Fibroblast of villous mesenchyme (primary cell): ENCODE measurements at places on chromosomes 2 and 18.
A peak's percentile ranks its signal among the peaks of the same experiment; 100 is the strongest.

DNA sequence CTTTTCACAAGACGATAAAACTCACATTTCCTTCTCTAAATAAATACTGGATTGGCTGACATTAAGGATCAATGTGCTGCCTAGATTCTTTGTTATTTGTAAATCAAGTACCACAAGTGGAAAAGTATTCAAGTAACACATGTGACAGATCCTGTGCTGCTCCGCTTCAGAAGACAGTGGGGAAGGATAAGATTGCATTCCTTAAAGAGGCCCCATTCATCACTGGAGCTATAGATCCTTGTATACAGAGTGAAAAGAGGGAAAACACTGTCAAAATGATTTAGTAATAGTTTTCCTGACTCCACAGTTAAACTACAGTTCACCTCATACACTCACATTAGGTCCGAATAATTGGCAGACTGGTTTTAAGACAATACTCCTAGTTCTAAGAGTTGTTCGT lies 108.0 kb upstream of the CSRNP3 start:
- DNase-seq: no peak

DNA sequence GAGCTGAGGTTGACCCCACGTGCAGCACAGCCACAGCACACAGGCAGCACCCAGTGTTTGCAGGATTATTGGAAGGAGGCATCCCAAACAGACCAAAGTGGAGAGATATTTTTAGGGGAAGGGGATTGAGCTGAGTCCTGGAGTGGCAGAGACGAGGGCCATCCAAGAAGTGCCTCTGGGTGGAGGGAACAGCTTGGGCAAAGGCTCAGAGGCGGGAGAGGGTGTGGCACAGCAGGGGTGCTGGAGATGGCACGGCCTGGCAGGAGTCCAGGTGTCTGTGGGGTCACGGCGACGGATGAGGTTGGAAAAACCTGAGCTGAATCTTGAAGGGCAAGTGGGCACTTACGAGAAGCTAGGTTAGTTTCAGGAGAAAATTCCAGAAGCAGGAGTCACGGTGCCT lies 60.6 kb downstream of the INHBB start:
- no peak for DNase-seq

GRCh38 chr2:238060096-238060541 lies 682 bp upstream of the SCLY start:
- no peak for DNase-seq

DNA sequence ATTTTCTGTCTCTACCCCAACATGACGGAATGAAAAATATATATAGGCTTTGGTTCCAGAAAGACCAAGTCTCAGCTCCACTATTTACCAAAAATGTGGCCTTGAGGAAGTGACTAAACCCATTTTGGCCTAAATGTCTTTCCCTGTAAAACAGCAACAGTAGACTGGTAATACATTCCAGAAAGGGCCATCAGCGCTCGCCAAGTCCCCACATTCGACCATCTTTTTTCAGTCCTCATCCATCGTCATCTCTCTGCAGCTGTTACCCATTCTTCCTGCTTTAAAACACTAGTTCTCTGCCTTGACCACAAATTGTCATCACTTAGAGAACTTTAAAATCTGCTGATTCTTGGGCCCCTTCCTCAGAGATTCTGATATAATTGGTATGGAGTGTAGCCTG lies 183.8 kb upstream of the CTAGE1 start:
- DNase-seq: no peak

DNA sequence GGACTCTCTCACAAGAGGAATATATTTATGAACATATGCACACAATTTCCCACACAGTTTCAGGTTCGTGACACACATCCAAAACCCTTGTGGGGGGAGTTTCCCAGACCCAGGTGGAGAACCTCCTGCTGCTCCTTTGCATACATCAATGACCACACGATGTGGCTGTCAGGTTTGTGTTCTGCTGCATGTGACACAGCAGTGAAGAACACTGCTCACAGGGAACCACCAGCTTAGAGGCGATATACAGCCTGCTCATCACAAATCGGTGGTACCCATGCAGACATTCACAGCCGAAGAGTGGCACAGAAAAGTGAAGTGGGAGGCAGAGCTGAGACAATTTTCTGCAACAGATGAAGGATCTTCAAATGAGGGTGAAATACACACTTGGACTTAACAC lies 175.6 kb upstream of the ZFP36L2 start:
- no peak for DNase-seq

GRCh38 chr2:226652983-226653765 lies 146.4 kb downstream of the IRS1 start:
- DNase-seq: peak; percentile 83

DNA sequence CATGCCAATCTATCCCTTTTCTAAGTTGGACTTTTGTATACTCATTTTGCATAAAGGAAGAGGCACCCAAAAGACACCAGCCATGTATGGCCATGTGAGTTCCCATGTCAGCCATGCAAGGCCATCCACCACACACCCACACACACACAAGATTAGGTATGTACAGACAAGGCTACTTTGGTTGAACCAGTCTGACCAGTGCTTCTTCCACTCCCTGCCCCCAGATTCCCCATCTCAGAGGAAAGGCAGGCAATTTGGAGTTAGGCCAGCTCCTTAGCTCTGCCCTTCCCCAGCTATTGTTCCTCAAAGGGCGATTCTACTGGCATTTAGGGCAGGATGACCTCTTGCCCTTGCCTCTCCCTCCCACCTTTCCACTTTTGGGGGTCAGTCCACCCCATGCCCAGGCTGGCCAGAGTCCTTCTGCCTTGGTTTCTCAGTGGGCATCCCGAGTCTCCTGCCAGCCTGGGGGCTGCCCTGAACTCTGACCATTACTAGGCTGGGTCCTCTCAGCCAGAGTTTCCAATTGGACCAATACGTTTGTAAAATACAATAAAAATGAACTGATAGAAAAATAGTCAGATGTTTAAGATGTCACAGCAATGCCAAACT lies 101.1 kb downstream of the ZBTB7C start:
- DNase-seq: no peak

- no peak for DNase-seq
These were observed 536.5 kb upstream of the CRIM1 start for GRCh38 chr2:35819033-35819432.

GRCh38 chr2:120447127-120447785 lies 101.3 kb downstream of the INHBB start:
- no peak for DNase-seq

GRCh38 chr2:24492421-24493279 lies 1.6 kb downstream of the NCOA1 start:
- peak; percentile 53 for DNase-seq

DNA sequence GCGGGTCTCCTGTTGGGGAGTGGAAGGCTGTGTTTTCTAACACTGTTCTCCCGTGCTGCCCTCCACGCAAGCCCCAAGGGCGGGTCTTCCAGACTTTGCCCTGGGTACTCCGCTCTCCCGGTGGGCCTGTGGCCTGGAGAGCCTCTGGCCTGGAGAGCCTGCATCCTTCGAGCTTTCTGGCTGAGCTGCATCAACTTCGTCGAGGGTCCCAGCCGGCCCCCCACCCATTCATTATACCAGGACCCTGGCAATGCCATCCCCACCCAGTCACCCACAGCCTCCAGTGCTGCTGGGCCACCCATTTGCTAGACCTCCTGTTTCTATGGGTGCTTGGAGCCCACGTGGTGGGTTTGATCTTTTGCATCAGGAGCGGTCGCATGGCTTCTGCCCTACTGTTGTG lies 102.2 kb downstream of the PTGR3 start:
- DNase-seq: no peak

GRCh38 chr18:46337271-46337670 lies 233.1 kb downstream of the HAUS1 start:
- no peak for DNase-seq

DNA sequence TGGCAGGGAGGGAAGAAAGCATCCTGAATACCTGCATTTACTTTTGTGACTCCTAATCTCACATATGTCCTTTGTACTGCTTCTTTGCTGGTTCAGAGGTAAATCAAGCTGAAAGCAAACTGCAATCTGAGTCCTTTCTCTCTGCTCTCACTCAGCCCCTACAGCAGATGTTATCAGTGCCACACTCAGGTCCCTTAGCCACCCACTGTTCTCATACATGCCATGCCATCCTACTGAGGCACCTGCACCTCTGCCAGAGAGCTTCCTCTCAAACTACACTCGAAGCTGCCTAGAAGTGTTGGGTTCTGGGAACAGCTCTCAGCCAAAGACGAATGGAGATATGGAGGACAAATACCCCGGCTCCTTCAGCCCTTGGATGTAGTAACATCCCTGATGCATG lies 244.5 kb downstream of the TXNL1 start:
- no peak for DNase-seq

DNA sequence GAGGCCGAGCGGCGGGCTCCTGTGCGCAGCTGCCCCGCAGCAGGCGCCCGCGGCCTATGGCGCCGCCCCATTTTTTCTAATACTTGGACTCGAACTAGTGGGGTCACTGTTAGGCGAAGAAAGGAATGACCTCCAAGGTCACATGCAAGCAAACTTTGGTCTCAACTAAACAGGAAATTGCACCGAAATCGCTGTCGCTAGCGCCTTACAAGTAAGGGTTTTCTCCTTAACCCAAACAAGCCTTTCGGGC lies 339 bp downstream of the ACAA2 start:
- peak; percentile 59 for DNase-seq

GRCh38 chr2:70385966-70386595 lies 84.2 kb upstream of the FAM136A start:
- no peak for DNase-seq

- no peak for DNase-seq
These were observed 236.0 kb downstream of the LDLRAD4 start for GRCh38 chr18:13454363-13455150.

- DNase-seq: no peak
These were observed 746.3 kb upstream of the RAB6C start for GRCh38 chr2:129233166-129233565.

DNA sequence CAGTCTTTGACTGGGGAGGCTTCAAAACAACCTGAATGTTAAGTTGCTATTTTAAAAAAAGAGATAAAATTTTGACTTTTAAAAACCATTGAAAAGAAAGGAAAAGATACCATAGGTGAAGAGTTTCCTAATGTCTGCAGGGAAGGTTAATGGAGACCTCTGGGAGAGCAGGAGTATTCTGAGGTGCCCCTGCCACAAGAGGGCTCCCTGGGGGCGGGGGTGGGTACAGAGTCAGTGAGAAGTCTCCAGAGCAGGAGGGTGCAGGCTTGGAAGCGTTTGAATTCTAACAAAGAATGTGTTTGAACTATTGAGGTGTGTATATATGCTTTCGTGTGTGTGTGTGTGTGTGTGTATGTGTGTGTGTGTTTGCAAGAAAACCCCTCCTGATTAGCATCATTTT lies 46.7 kb upstream of the ST6GAL2 start:
- DNase-seq: no peak

DNA sequence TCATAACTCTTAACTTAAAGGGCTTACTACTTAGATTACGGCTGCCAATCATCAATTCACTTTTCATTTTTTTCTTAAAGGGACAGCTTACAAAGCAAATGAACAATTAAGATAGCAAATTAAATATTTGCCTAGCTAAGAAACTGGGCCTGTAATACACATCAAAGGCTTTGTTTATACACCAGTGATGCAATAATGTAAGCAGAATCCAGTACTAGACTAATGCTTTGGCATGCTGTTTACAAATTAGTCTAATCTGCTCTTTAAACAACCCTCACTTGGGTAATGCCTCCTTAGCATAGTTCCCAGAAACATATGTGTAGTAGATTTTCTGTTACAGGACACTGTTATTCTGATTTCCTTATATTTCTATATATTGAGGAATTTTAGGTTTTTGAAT lies 105.8 kb downstream of the ARHGAP28 start:
- peak; percentile 88 for DNase-seq

DNA sequence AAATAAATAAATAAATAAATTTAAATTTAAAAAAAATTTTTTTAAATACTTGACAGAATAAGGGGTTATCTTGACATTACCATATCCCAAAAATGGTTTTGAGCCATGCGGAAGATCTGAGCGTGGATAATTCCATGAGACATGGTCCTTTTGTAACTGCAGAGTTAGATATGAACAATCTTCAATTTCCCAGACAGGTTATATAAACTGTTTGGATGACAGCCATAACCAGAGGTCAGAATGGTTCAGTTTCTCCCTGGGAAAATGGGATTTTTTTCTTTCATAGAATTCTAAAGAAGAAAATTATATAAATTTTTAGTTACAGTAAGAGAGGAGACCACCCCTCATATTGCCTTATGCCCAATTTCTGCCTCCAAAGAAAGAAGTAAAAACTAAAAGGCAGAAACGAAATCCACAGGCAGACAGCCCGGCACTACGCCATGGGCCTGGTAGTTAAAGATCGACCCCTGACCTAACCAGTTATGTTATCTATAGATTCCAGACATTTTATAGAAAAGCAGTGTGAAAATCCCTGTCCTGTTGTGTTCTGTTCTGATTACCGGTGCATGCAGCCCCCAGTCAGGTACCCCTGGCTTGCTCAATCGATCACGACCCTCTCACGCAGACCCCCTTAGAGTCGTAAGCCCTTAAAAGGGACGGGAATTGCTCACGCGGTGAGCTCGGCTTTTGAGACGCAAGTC lies 3.0 kb downstream of the GALM start:
- DNase-seq: peak; percentile 17
